HS-27A (cell line): ENCODE measurements at places on chromosomes 11 and 22.

DNA sequence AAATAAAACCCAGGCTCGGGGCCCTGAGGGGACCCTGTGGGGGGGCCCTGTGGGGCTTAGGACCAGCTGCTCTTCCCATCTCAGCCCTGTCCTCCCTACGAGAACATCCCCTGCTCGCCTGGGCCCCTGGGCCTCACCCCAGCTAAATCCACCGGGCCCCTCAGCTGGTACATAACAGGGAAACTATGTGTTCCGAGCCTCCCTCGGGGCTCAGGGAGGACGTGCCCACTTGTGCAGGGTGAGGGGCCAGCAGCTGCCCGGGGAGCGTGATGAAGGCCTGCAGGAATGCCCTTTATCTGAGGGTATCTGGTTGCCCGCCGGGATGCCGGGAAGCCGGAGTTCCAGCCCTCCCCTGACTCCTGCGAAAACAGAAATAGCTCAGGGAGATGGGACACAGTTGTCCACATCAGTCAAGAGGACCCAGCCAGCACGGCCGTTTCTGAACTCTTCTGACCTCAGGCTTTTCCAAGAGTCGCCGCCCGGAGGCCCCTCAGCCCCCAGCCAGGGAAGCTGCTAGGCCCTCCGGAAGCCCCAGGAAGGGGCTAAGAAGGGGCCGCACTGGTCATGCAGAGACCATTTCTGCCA lies 20.6 kb downstream of the MRPL23 start:
- DNase-seq: no peak

DNA sequence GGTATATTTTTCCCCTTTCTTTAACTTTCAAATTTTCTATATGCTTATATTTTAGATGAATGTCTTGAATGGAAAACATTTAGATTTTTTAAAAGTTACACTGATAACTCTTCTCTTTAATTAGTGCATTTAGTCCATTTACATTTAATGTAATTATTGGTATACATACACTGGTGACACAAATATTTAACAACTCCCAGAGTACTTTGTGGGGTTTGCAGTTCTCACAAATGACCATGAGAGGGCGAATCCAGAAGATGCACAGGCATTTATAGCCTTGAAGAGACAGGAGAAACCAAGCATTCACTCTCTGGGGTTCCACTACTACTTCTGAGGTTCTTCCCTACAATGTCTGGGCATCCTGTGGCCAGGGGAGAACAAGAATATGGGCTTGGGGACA lies 125.1 kb downstream of the TIMP3 start:
- no peak for DNase-seq

GRCh38 chr11:8038393-8038792 lies 42.6 kb upstream of the TUB start:
- DNase-seq: no peak

DNA sequence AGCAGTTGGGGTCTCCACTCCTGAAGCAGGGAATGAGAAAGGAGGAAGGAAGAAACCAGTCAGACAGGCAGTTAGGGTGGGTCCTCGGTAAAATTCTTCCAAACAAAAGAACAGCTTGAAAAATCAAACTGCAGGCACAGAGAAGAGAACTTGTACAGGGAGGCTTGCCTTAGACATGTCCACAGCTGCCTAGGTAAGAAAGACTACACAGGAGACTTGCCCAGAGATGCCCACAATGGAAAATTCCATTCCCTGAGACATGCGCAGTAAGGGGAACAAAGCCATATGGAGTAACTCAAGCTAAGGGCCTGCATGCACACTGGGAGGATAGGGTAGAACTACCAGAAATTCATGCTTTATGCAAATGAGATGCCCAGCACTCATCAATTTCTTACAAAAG lies 9.8 kb downstream of the KCNJ11 start:
- no peak for DNase-seq

GRCh38 chr11:125401746-125402145 lies 94.3 kb downstream of the FEZ1 start:
- no peak for DNase-seq

GRCh38 chr11:8370812-8371515 lies 107.3 kb upstream of the LMO1 start:
- no peak for DNase-seq

- DNase-seq: no peak
These were observed 2.9 kb upstream of the ENTHD1 start for GRCh38 chr22:39896313-39896996.

GRCh38 chr11:92751594-92751993 lies 217.9 kb upstream of the MTNR1B start:
- DNase-seq: no peak

DNA sequence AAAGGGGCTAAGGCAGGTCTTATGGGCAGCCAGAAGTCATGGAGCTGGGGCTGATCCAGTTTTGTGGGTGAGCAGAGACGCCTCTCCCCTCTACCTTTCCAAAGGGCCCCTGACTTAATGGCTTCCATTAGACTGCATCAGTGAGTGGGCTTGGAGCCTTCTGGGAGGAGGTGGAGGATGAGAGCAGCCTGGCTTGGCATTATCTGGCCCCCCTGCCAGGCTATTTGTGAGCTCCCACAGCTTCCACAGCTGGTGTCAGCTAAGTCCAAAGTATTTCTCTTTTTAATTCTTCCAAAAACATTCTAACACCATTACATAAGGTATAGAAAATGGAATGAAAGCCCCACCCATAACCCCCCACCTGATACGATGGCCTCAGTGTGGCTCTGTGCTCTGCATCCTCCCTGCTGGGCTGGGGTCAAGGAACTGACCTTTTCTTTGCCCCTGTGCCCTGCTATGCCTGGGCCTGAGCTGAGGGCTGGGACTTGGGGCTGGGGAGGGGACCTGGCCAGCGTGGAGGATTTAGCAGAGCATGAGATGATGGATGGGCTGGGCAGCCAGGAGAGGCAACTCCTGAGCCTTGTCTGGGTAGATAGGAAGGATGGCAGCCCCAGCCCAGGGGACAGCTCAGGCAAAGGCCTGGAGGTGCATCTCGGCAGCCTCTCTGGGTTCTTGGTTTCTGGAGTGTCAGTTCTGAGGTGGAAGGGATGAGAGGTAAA lies 4.0 kb downstream of the AIFM3 start:
- no peak for DNase-seq

DNA sequence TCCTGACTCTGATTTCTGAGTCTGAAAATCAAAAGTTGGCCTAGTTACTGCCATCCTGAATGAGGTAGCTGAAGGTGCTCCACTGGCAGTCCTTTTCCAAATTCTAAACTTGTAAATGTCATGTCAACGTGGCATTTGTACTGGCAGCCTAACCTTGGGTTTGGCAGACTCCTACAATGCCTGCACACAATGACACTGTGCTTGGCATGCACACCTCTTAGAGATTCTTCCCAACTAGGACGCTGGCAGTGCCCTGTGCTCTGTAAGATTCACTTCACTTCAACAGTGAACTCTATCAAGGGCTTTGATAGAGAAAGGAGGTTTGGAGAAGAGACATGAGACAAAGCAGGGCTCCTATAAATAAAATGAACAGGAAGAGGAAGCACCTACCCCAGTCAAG lies 21.9 kb upstream of the PPP2R1B start:
- no peak for DNase-seq

GRCh38 chr11:24513479-24514218 lies 16.8 kb downstream of the LUZP2 start:
- DNase-seq: no peak

DNA sequence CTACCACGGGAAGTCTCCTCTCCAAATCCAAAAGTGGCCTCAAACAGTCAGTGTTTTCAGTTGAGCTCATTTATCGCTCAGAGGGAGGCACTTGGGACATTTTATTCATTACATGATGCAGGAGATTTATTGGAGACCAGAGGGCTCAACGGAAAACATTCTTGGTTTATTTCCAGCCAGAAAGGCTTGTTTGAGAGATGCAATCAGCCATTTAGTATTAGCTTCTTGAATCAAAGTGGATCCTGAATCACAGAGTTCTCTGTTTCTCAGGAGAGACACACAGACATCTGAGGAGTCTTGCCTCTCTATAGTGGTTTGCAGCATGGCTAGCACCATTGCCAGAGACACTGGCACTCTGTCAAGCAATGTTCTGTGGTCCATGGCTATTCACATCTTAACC lies 31.5 kb downstream of the CD44 start:
- no peak for DNase-seq

GRCh38 chr11:70660059-70660888 lies 261.9 kb downstream of the CTTN start:
- DNase-seq: no peak

DNA sequence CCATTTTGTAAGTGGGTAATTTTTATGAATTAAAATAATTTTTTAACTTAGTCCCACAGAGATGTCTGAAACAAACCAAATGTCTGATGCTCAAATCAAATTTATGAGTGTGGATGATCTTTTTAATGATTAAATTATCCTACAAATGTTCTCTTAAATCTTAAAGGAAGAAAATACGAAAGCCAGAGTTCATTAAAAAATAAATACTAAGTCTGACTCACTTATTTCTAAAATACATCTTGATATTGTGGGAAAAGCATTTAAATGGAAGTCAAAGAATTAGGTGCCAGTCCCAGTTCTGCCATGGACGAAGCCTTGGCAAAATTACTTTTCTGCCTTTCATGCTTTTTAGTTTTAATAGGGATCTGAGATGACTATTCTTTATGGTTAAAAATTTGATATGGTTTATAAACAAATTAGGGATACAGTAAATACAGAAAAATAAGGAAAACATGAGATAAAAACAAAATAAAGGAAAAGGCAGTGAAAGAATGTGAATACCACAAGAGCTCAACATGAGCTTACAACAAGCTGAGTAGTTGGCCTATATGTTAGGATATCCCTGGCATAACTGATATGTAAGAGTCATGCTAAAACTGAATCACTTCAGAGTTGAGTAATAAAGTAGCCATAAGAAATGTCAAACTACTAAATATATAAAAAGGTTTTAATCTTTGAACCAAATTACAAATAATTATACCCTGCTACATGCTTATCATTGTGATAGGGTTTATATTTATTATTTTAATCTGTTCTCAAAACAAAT lies 9.2 kb downstream of the CCDC34 start:
- no peak for DNase-seq

DNA sequence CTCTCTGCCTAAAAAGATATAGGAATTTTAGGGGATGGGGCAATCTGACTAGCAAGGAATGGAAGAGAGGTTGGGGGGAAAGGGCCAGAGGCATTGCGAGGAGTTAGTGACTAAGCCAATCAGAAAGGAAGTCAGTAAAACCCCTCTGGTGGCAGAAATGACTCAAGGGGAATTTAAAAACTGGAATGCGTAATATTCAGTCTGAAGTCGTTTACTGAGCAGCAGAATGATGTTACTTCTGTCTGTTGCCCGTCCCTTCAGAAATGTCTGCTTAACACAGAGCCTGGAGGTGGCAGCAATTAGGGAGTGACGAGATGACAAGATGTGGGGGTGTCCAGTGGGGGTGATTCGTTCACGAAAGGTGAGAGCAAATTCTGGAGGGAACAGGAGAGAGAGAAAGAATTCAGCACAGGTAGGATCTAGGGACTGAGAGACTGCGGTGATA lies 107.7 kb upstream of the CLMP start:
- DNase-seq: no peak

- no peak for DNase-seq
These were observed 3.1 kb upstream of the PPP2R5B start for GRCh38 chr11:64921384-64921783.

DNA sequence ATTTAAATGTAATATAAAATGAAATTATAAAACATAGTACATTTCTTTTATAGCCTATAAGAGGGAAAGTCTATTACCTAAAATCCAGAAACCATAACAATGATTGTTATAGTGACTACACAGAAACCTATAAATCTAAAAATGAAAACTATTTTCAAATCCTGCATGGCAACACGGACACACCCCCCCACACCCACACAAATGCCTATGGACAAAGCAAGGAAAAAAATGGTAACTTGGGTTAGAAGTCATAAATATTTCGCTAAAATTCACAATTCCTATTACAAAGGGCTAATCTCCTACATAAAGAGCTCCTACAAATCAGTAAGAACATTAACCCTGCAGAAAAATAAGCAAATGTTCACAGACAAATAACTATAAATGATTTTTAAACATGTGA lies 56.4 kb downstream of the GAB2 start:
- no peak for DNase-seq

DNA sequence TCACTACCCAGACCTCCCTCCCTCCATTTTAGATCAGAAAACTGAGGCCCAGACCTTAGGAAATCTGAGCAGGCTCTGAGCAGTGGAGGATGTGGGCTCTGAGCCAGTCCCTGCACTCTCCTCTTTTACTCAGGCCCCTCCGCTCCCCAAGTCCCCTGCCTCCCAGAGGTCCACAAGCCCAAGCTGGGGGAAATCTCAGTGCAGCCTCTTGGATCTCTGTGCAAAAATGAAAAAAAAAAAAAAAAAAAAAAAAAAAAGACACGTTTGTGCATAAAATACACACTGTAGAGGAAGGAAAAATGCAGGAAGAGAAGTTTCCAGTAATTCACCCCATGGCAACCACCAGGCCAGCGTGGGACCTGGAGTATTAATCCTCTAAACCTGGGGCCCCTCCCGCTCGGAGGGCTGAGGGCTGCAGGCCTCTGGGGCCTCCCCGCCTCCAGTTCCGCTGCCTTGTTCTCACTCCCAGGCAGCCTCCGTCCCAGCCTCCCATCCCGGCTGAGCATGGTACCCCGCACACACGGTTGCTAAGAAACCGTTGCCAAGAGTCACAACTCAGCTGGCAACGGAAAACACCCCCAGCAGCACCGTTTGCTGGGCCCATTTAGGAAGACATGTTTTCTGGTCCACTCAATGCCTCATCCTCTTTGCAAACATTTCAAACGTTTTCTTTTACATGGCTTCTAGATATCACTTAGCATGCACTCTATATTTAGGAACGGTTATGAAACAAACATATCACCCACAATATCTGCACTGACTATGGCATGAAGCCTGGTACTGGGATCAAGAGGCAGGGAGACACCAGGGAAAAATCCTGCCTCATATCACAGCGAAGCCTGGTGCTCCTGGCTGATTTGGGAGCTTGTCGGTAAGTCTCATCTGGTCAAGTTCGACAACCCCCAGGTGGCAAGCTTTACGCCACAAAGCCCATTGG lies 227.5 kb downstream of the CTTN start:
- no peak for DNase-seq

DNA sequence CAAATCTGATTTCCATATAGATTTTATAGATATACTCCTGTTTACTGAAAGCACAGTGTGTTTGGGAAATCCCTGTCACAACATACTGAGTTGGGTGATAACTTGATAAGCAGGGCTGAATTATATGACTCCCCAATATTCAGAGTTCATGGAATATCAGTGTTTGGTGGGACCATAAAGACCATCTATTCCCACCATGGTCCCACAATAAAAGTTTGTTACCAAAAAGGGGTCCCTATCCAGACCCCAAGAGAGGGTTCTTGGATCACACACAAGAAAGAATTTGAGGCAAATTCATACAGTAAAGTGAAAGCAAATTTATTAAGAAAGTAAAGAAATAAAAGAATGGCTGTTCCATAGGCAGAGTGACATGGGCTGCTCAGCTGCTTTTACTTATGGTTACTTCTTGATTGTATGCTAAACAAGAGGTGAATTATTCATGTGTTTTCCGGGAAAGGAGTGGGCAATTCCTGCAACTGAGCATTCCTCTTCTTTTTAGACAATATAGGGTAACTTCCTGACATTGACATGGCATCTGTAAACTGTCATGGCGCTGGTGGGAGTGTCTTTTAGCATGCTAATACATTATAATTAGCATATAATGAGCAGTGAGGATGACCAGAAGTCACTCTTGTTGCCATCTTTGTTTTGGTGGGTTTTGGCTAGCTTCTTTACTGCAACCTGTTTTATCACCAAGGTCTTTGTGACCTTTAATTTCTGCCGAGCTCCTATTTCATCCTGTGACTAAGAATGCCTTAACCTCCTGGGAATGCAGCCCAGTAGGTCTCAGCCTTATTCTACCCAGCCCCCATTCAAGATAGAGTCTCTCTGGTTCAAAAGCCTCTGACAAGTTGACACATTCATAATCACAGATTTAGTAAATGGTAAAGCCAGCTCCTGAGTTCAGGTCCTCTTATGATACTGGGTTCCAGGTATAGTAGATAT lies 240.6 kb upstream of the PDGFD start:
- no peak for DNase-seq
